Right renal cortex interstitium (tissue), 3 donors: ENCODE measurements at places on chromosomes 2 and 18.

DNA sequence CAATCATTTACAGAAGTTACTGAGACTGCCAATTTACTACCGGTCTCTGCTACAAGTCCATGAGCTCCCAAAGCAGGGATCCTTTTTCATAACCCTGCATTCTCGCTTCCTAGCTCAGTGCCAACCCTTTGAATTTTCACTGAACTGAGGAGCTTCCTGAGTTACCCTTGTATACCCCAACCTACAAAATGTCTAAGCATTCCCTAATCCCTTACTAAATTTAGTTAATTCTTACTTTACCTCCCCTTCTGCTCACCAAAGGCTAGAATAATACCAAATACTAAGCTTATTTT, 9.6 kb downstream of the MAT2A start:
- DNase-seq = no peak

DNA sequence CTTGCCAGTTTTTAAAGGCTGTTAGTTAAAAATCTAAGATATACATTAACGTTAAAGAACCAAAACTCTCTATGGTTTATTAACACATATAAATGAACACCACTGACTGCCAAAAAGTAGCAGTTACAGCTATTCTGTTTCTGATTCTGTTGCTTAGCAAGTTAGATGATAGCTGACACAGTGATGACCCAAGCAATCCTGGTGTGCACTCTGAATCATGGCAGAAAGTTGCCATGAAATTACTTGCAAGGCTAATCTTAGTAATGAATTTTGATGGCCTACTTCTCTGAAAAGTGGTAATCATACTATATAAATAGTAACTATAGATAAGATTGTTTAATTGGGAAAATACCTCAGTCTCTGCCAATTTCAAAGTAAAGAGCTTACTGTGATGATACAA, 57.7 kb downstream of the ROCK2 start:
- DNase-seq = no peak

DNA sequence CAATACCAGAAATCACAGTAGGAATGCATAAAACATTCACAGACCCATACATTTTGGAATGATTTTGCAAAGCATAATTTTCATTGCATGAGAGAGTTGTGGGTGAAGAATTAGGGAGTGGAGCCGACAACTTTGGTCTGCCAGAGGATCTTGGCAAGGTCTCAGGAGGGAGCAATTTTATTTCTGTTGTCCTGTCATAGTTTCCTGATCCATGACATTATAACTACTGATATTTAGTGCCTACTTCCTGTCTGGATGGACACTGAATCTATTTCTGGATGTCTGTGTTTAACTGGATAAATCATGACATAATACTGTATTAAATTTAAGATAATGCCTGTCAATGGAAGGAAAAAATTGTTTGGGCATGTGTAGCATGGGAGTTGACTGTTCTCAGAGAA, 2.4 kb downstream of the ITGA4 start:
- no peak for DNase-seq

- DNase-seq = no peak
Measured at GRCh38 chr18:48804856-48805610, 145.7 kb downstream of the SMAD7 start.

DNA sequence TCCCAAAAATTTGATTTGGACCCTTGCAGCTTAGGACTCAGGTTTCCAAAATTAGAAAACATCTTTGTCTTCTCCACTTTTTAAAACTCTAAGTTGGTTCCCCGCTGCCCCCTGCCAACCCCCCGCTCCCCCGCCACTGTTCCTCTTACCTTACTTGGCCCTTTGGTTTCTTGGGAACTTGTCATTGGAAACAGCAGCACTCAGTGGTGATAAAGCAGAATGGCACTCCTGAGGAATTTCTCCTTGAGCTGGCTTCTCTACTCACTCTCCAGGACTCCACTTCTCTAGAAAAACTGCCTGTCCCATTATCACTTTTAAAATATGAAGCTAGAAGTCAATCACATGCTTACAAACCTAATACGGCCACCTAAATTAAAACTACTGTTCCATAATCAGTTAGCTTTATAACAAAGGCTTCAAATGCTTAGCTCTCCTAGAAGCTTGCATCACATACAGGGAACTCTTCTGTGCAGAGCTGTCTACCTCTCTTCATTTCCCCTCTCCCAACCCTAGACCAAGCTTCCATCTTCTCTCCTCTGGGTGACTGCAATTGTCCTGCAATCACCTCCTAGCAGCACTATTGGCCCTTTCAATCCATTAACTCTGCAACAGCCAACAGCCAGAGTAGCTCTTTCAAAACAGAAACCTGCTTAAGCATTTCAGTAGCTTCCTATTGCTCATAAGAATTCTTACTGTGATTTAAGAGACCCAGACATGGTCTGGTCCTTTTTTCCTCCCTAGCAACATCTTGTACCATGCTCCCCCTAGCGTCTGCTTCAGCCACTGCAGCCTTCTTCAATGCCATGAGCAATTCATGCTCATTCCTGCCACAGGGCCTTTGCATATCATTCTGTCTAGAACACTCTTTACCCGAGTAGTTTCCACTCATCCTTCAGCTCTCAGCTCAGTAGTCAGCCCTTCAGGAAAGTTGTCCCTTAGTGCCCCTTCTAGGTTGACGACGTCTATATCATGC, 15.2 kb upstream of the PLEKHM3 start:
- no peak for DNase-seq
